ENCODE measurements at places on chromosomes 2 and 18.
A peak's percentile ranks its signal among the peaks of the same experiment; 100 is the strongest.

GRCh38 chr2:226652369-226652768, 147.3 kb downstream of the IRS1 start:
- no peak for DNase-seq

GRCh38 chr2:153451611-153452010, 27.0 kb downstream of the RPRM start:
- no peak for DNase-seq

- DNase-seq = no peak
These were observed 14.9 kb upstream of the MC5R start for GRCh38 chr18:13809043-13809430.

GRCh38 chr2:43312755-43313641, 86.6 kb upstream of the ZFP36L2 start:
- peak; percentile 15 for DNase-seq

DNA sequence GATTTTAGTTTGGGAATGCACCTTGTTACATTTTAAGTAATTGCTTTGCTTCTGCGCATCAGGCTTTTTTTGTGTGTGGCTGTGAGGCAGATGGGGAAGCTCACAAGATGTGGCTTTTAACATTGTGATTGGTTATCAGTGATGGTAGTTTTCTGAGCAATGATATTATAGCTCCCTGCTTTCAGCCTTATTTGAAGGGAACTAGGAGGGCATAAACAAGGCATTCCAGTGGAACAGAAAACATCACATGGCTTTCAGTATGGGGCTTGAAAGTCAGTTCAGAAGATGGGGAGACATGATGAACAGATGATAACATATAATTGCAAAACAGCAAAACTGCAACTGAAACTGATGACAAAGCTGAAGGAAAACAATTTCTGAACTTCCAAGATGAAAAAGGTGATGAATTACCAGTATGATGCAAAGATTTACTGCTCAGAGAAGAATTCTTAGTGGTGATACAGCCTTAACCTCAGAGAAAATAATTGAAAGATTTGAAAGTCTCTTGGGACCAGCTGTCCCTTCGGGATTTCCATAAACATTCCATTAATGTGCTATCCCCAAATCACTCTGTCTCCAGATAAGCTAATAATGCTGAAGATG, 439.7 kb downstream of the RND3 start:
- no peak for DNase-seq

DNA sequence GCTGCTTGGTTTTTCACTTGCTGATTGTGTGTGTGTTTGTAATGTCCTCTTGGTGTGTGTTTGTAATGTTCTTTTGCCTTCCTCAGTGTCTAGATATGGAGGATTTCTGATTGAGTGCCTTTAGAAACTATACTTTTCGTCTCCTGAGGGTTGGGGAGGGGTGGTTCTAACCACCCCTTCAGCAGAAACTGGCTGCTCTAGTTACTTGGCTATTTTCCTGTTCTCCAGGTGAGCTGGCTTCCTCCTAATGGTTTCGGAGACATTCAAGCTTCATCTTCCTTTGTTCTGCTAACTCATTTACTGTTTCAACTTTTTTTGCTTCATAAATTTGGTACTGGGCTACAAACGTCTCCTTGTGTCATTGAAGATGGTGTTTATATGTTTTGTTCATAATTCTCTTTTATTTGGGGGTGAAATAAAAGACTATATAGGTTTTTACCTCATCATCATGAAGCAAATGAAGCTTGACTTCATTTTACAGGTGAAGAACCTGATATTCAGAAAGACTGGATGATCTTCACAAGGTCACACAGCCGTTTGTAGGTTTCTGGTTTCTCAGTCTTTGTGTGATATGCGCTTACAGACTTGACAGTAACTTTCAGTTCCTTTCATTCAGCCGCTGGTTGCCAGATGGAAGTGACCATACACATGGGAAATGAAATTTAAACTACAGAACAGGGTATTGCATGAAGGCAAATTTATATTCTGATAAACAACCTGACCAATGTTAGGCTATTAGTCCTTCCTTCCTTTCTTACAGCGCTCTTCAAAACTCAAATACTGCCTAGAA, 238.5 kb downstream of the GALR1 start:
- no peak for DNase-seq

DNA sequence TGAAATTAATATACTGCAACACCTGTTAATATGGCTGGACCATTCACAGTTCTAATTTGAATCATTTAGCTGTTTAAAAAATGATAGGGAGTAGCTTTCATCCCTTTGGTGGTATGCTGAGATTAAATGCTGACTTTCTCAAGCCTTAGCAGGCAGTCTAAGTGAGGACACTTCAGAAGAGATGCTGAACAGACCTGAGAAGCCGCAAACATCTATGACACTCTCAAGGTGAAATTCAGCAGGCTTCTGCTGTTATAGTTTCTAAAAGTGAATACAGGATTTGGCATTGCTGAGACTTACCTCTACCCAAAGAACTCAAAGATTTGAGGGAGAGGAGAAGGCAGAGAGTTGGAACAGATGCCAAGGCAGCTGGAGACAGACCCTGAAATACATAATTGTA, 431.2 kb upstream of the FAM98A start:
- DNase-seq = no peak

- no peak for DNase-seq
These were observed 65.4 kb downstream of the HIBCH start for GRCh38 chr2:190254063-190254850.

DNA sequence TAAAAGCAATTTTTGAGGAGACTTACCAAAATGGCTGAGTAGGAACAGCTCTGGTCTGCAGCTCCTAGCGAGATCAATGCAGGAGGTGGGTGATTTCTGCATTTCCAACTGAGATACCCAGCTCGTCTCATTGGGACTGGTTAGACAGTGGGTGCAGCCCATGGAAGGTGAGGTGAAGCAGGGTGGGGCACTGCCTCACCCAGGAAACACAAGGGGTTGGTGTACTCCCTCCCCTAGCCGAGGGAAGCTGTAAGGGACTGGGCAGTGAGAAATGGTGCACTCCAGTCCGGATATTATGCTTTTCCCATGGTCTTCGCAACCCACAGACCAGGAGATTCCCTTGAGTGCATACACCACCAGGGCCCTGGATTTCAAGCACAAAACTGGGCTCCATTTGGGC, 419.0 kb downstream of the NUP35 start:
- no peak for DNase-seq

- DNase-seq = no peak
These were observed 84.8 kb upstream of the POMC start for GRCh38 chr2:25253153-25253626.
